ENCODE measurements at places on chromosomes 13 and 19.
A peak's percentile ranks its signal among the peaks of the same experiment; 100 is the strongest.

DNA sequence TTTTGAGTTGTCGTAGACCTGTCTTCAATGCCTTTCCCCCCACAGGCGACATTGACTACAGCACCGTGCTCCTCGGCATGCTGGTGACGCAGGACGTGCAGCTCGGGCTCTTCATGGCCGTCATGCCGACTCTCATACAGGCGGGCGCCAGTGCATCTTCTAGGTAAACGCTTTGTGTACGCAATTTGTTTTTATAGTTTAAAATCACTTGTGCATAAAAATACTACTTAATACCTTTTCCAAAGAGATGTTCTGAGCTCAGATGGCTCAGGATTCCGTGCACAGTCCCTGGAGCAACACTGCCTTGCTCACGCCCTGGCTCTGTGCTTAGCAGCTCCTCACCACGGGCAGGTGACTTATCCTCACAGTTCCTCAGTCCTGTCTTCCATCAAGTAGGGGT lies 30.1 kb upstream of the DCUN1D2 start:
- no peak for DNase-seq

GRCh38 chr19:1254081-1254527 lies 5.7 kb downstream of the MIDN start:
- no peak for DNase-seq

DNA sequence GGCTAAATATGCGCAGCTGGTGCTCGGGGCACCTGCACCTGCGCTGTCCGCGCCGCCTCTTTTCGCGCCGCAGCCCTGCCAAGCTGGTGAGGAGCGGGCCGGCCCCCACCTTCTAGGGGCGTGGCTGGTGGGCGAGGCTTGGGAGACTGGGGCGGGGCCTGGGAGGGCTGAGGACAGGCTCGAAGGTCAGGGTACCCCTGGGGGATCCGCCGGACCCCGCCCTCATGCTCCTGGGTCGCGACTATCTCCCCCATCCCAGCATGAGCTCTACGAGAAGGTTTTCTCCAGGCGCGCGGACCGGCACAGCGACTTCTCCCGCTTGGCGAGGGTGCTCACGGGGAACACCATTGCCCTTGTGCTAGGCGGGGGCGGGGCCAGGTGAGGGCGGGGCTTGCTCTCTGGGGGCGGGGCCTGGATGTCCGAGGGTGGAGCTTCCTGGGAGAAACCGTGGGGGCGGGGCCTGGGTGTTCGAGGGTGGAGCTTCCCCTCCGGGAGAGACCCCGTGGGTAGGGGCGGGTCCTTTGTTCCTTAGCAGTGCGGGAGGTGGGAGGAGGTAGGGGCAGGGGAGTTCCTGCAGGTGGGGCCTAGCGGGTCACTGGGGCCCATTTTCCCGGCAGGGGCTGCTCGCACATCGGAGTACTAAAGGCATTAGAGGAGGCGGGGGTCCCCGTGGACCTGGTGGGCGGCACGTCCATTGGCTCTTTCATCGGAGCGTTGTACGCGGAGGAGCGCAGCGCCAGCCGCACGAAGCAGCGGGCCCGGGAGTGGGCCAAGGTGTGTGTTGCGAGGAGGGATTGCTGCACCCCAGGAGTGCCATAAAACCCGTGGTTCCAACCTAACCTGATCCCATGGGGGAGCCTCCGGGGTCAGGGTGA lies 19.7 kb downstream of the PNPLA6 start:
- peak; percentile 44 for DNase-seq

DNA sequence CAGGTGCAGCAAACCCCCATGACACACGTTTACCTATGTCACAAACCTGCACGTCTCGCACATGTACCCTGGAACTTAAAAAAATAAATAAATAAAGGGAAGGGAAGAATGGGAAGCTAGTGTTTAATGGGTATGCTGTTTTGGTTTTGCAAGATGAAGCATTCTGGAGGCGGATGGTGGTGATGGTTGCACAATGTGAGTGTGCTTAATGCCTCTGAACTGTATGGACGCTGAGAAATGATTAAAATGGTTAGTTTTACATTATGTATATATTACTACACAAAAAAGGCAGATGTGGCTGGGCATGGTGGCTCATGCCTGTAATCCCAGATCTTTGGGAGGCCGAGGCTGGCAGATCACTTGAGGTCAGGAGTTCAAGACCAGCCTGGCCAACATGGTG lies 17.8 kb downstream of the NFILZ start:
- no peak for DNase-seq

DNA sequence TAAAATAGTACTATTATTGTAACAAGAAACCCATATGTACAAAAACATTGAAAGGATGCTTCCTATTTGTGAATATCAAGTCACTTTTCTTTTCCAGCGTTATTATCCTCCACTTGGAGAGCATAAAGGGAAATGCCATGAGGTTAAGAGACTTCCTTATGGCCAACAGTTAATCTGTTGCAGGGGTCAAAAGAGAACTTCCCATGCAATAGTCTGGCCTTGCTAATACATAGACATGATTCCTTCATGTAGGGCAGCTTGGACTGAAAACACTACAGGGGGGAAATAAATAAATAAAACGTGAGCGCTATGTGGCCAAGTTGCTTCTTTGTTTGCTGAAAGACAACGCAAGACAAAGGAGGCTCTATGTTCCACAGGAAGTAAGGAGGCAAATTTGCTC lies 269.1 kb upstream of the EDNRB start:
- no peak for DNase-seq

DNA sequence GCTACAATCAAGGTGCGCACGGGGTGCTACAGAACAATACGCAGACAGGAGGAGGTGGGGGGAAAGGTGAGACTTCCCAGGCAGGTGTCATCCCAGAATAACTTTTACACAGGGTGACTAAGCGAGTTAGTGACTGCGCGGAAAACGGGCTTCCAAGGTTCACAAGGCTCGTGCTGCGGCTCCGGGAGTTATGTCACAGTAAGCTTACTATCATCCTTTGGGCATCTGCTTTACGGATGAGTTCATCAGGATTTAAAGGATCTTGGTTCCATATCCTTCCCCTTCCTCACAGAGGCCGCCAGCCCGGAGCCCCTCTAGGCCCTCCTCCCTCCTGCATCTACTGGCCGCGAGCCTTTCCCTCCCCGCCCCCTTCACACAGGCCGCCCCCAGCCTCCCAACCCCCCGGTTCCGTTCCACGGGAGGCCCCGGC lies 474 bp upstream of the IFT88 start:
- no peak for DNase-seq

DNA sequence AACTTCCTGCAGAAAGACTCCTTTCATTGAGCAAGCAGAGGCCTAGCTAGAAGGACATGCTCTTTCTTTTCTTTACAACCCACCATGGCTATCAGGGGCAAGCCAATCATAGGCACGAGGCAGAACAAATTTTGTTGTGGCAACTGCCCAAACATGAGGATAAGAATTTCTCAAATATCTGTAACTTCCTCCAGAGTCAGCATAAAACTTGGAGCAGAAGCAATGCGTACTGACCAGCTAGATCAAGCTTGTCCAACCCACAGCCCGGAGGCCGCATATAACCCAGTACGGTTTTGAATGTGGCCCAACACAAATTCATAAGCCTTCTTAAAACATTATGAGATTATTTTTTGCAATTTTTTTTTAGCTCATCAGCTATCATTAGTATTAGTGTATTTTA lies 87.0 kb upstream of the SOX21 start:
- no peak for DNase-seq

DNA sequence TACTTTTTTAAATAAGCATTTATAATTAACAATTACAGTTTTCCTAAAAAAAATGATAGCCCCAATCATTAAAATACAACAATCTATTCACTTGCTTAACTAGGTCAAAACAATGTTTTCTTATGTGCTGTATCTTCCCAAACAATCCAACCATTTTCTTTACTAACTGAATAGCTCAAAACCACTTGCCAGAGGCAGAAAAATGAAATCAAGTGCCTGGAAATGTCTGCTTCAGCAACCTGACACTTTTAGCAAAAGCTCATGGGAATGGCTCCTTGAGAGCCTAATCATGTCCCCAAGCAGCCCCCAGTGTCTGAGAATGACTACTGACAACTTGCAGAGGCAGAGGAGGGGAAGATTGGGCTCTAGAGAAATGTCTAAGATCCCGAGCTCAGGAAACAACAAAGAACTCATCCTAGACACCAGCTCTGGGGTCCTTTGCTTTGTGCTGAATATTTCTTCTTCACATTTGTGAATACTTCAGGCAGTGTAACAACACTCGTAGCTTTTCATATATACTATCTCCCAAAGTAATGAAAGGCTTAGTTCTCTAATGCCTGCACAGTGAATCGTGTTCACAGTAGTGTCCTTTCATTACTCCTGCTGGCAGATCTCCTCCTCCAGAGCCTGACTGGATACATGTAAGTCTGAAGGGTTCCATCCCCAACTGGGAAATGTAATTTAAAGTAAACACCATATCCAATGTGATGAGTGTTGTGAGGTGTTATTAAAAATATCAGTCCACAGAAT lies 280.0 kb downstream of the LHFPL6 start:
- DNase-seq: no peak

DNA sequence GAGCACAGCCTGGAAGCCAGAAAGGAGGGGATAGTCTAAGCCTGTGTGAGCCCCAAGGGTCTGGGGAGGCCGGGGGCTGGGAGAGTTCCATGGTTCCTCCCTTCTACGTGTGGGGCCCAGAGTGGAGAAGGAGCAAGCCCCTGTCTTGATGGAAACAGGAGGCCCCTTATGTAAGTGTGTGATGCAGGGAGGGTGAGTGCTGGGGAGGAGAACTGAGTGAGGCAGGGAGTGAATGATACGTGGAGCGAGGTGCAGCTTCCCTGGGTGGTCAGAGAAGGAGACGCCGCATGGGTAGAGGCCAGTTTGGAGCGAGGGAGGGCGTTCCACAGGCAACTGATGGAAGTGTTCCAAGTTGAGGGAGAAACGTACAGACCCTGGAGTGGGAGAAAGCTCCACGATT lies 16.0 kb downstream of the MAG start:
- DNase-seq: no peak

GRCh38 chr13:98778749-98779148 lies 26.3 kb upstream of the SLC15A1 start:
- DNase-seq: no peak

DNA sequence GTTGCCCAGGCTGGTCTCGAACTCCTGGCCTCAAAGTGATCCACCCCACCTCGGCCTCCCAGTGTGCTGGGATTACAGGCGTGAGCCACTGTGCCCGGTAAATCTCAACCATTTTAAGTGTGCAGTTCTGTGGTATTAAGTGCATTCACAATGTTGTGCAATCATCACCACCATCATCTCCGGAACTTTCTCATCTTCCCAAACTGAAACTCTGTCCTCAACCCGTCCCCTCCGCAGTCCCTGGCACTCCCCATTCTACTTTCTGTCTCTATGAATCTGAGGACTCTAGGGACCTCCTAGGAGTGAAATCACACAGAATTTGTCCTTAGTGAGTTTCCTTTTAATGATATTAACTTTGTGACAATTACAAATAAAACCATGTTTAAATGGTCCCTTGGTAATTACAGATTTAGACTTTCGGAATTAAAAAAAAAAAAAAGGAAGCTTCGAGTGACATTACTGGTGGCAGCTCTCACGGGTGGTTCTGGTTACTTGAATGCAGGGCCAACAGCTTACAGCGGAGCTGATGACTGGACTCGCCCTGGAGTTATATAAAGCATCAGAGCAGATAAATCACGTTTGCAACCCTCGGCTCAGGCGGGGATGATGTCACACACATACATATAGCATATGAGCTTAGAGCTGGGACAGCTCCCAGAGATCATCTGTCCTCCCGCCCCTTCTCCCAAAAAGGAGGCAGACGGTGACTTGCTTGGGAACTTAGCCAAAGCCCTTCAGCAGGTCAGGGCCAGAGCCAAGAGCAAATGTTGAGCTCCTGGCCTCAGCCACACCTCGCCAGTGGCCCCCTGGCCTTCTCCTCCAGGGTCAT lies 89.8 kb downstream of the ZNF557 start:
- DNase-seq: no peak

- DNase-seq: no peak
Observed at GRCh38 chr19:29896802-29897201, 45.2 kb upstream of the URI1 start.

GRCh38 chr19:47045867-47046470 lies 2.5 kb downstream of the TMEM160 start:
- DNase-seq: no peak

GRCh38 chr19:51146751-51147150 lies 4.7 kb downstream of the SIGLEC7 start:
- DNase-seq: no peak

GRCh38 chr13:64327505-64328194 lies 2902.5 kb downstream of the PCDH9 start:
- DNase-seq: no peak

Data from stimulated activated CD4-positive, alpha-beta T cell treated with anti-CD3 and anti-CD28 coated beads, Interleukin-2, amount 100 ng/mL, for 24 hours (primary cell).